CD4-positive, alpha-beta memory T cell (primary cell): ENCODE measurements at places on chromosomes 7 and 10. TPM values are rescaled to one million over a fixed set of nuclear protein-coding genes. Genes with fewer than 3 reads are reported as not detected.
A peak's percentile ranks its signal among the peaks of the same experiment; 100 is the strongest.

GRCh38 chr10:50490241-50490640 lies 133.5 kb downstream of the SGMS1 start:
- H3K27ac ChIP-seq = no peak overlapping the region
- no peaks in the 10 kb centered on the region for H3K36me3 ChIP-seq
- H3K27me3 ChIP-seq = no peaks in the 10 kb centered on the region
- no peak for DNase-seq
- H3K4me3 ChIP-seq = no peak overlapping the region

DNA sequence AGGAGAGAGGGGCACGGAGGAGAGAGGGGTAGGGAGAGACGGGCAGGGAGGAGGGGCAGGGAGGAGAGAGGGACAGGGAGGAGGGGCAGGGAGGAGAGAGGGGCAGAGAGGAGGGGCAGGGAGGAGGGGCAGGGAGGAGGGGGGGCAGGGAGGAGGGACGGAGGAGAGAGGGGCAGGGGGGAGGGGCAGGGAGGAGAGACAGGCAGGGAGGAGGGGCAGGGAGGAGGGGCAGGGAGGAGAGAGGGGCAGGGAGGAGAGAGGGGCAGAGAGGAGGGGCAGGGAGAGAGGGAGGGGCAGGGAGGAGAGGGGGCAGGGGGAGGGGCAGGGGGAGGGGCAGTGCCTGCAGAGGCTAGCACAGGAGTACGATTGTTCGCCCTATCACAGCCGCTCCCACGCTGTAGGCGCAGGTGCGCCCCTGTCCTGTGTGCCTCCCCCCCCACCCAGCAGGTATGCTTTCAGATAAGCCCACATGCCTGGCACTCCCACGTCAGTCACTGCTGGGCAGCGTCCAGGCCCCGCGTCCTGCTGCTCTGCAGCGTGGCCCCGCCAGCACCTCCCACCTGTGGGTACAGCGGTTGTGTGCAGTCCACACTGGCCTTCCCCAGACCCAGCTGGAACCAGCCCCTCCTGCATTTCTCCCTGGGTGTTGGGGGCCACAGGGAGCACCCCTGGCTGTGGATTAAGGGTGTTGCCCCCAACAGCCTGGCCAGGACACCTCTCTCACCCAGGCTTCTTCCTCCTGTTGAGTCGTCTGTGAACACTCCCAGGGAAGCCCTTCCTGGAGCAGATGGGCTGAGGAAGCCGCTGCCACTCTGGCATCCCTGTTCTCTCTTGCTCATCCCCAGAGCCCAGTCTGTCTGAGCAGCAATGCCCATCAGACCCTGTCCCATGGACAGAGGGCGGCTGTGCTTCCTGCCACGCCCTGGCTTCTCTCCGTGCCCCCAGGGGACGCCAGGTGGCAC lies 10.8 kb downstream of the NKX6-2 start:
- H3K27ac ChIP-seq = no peak overlapping the region
- H3K4me3 ChIP-seq = no peak overlapping the region
- no peak for DNase-seq
- no peaks in the 10 kb centered on the region for H3K36me3 ChIP-seq
- no peaks in the 10 kb centered on the region for H3K4me1 ChIP-seq

GRCh38 chr10:35041502-35041879 lies 48.6 kb downstream of the CUL2 start:
- no peaks in the 10 kb centered on the region for H3K4me1 ChIP-seq
- H3K27ac ChIP-seq = no peak overlapping the region
- no peaks in the 10 kb centered on the region for H3K27me3 ChIP-seq
- no peak overlapping the region for H3K4me3 ChIP-seq
- DNase-seq = no peak

GRCh38 chr7:116942504-116942903 lies 10.8 kb upstream of the ST7 start:
- DNase-seq = no peak
- no peaks in the 10 kb centered on the region for H3K27me3 ChIP-seq
- H3K36me3 ChIP-seq = no peaks in the 10 kb centered on the region
- H3K4me1 ChIP-seq = no peaks in the 10 kb centered on the region
- H3K4me3 ChIP-seq = no peak overlapping the region
- no peak overlapping the region for H3K27ac ChIP-seq

Gene SLC39A12
- not detected for total RNA-seq

DNA sequence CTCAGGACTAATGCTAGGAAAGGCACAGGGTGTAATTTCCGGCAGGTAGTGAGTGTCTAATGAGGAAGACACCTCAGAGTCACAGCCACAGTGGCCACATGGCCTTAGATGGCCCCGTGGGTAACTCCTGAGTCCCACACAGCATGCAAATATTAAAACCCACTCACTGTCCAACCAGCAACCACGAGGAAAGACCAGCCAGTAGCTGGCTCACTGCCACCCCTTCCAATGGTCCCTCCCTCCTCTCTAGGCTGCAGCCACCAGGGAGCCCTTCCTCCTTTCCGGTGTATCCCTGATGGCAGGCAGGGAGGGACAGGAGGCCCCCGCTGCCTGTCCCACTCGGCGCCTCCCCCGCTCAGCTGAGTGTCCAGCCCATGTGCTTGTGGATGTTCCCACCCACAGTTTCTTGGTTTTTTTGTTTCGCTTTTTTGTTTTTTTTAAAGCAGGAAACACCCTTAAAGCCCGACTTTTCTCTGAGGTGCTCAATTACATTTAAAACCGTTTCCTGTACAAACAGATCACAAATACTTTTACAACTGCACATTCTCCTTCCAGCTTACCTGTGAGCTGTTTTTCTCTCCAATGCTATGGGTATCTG lies 9.2 kb downstream of the BNIP3 start:
- H3K36me3 ChIP-seq = peaks cover 4% of the 10 kb centered on the region
- peak; percentile 58 for DNase-seq
- peak overlapping the region; percentile 14 for H3K4me3 ChIP-seq
- H3K27ac ChIP-seq = peak overlapping the region; percentile 49

DNA sequence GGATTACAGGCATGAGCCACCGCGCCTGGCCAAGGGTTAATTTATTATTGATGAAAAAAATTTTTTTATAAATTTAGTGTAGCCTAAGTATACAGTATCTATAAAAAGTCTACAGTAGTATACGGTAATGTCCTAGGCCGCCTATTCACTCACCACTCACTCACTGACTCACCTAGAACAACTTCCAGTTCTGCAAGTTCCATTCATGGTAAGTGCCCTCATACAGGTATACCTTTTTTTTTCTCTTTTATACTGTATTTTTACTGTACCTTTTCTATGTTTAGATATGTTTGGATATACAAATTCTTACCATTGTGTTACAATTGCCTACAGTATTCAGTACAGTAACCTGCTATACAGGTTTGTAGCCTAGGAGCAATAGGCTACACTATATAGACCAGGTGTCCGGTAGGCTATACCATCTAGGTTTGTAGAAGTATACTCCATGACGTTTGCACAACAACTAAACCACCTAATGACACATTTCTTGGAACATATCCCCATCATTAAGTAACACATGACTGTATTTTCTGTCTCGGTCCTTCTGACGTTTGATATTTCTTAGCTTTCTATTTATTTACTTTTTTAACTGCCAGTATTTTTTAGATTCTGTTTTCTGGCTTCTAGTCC lies 23.4 kb downstream of the IRF5 start:
- no peak overlapping the region for H3K27ac ChIP-seq
- peaks cover 5% of the 10 kb centered on the region for H3K4me1 ChIP-seq
- H3K36me3 ChIP-seq = peaks cover 53% of the 10 kb centered on the region
- DNase-seq = no peak
- no peak overlapping the region for H3K4me3 ChIP-seq

GRCh38 chr7:46291601-46292150 lies 370.6 kb upstream of the IGFBP3 start:
- H3K36me3 ChIP-seq = no peaks in the 10 kb centered on the region
- no peak for DNase-seq

GRCh38 chr10:4229106-4229505 lies 444.1 kb upstream of the KLF6 start:
- no peaks in the 10 kb centered on the region for H3K36me3 ChIP-seq
- no peak for DNase-seq
- no peaks in the 10 kb centered on the region for H3K27me3 ChIP-seq
- no peaks in the 10 kb centered on the region for H3K4me1 ChIP-seq
- H3K4me3 ChIP-seq = no peak overlapping the region

GRCh38 chr7:10720042-10720441 lies 253.6 kb upstream of the PHF14 start:
- no peaks in the 10 kb centered on the region for H3K36me3 ChIP-seq
- H3K27ac ChIP-seq = no peak overlapping the region
- H3K27me3 ChIP-seq = no peaks in the 10 kb centered on the region
- H3K4me3 ChIP-seq = no peak overlapping the region
- DNase-seq = no peak

DNA sequence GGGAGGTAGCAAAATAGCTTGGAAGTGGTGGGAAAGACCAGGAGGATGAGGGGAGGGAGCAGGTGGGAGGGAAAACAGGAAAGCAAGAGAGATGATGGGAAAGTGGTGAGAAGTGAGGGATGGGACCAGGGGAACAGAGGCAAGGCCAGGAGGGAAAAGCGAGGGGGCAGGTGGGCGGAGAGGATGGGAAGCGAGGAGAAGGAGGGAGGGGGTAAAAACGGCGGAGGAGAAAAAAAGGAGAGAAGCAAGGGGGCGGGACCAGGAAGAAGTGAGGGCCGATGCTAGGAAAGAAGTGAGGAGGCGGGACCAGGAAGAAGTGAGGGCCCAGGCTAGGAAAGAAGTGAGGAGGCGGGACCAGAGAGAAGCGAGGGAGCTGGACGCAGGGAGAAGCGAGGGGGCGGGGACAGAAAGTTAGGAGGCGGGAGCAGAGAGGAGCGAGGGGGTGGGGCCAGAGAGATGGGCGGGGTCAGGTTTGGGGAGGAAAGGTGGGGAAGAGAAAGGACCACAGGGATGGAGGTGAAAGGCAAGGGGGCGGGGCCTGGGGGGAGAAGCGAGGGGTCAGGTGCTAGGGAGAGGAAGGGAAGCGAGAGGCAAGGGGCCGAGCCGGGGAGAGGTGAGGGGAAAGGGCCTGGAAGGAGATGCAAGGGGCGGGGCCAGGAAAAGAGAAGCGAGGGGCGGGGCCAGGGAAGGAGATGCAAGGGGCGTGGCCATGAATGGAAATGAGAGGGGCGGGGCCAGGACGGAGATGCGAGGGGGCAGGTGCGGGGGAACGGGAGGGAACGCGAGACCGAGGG lies 984 bp downstream of the SMURF1 start:
- H3K27me3 ChIP-seq = no peaks in the 10 kb centered on the region
- no peaks in the 10 kb centered on the region for H3K36me3 ChIP-seq
- peak; percentile 90 for DNase-seq
- H3K4me1 ChIP-seq = peaks cover 25% of the 10 kb centered on the region
- peak overlapping the region; percentile 80 for H3K27ac ChIP-seq

GRCh38 chr10:93147281-93147680 lies 73.6 kb downstream of the CYP26A1 start:
- H3K27me3 ChIP-seq = no peaks in the 10 kb centered on the region
- H3K36me3 ChIP-seq = no peaks in the 10 kb centered on the region
- no peak overlapping the region for H3K4me3 ChIP-seq
- H3K27ac ChIP-seq = no peak overlapping the region
- no peak for DNase-seq

DNA sequence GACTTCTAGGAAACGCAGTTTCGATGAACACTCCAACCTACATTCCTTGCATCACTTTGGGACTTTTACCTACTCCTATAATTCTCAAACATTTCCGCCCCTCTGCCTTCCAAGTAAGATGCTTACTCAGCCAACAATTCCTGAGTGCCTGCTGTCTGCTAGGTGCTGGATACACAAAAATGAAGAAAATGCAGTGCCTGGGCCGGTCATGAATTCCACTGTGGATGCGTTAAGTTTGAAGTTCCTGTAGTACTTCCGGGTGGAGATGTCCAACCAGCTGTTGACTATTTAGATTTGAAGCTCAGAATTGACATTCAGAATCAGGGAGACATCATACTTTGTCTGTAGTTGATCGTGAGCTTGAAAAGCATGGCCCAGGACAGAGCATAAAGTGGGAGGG lies 89.2 kb downstream of the LYZL1 start:
- H3K27me3 ChIP-seq = no peaks in the 10 kb centered on the region
- H3K4me3 ChIP-seq = no peak overlapping the region
- DNase-seq = no peak
- no peak overlapping the region for H3K27ac ChIP-seq

DNA sequence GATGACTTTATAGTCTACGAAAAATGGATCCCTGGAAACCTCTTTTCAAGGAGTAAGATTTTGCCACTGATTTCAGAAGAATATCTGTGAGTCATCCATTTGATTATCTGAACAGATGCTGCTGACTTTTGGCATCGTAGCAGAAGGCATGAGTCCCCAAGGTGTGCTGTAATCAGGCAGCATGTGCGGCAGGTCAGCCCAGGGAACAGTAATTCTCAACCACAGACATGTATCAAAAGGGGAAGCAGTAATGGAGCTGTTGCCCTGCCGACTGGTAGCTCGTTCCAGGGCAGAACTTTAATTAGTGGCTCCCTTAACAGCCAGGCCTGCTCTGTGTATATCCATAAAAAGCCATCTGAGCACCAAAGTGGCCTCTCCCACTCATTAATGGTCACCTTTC lies 5.7 kb upstream of the VWC2 start:
- no peaks in the 10 kb centered on the region for H3K4me1 ChIP-seq
- DNase-seq = no peak
- no peak overlapping the region for H3K27ac ChIP-seq

DNA sequence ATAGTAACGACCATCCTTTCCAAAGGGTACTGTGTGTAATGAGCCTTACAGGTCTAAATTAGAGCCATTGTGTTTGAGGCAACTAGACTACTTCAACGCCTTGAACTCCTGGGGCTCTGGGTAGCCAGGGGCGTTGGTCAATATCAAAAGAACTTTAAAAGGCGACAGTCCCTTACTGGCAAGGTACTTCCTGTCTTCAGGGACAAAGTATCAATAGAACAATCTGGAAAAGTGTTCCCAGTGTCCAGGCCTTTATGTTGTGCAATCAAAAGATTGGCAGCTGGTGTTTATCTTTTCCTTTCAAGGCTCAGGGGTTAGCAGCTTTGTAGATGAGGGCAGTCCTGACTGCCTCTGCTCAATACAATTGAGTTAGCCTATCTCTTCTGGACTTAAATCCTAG lies 284.3 kb downstream of the PARD3 start:
- H3K4me1 ChIP-seq = no peaks in the 10 kb centered on the region
- H3K27ac ChIP-seq = no peak overlapping the region
- H3K4me3 ChIP-seq = no peak overlapping the region
- DNase-seq = no peak
- H3K36me3 ChIP-seq = no peaks in the 10 kb centered on the region
